Sigmoid colon (tissue), 7 donors: ENCODE measurements at places on chromosomes 2 and 18. TPM values are rescaled to one million over a fixed set of nuclear protein-coding genes. Genes with fewer than 3 reads are reported as not detected.

The PRKRA gene
- 86.1 TPM for total RNA-seq

- DNase-seq, result peak; percentile 89
Measured at GRCh38 chr2:156333951-156334495, 1.5 kb upstream of the NR4A2 start.

DNA sequence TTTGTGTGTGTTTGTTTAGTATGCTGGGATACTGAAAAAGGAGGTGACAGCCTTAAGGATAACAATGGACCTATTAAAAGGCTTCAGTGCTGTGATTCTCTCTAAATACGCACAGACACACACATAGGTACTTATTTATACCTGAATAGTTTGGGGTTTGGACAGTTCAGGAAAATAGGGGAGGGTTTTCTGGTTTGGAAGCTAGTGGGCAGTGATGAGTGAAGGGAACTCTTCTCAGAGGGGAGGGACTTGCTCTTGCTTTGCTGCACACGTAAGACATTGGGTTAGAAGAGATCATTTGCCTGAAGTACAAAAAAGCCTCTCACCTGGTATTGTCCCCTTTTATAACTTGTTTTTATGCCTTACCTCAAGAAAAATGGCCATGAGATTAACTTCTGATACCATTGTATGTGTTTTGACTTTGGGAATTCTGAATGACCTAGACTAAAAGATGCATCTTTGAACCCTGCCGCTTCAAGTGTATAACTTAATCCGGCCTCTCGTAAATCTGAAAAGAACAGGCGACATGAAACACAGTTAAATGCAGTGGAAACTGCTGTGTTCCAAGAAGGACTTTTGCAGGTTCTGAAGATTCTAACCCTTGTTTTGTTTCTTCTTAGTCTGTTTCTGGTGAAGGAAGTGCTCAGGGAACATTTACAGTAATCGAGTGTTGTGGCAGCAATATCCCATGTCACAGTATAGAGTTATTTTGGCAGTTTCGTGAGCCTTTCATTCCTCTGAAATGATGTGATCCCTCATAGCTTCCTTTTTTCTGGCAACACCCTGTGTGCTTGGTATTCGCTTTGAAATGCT lies 2.5 kb downstream of the CRIM1 start:
- DNase-seq, result no peak

The NAT8 gene
- total RNA-seq, result not detected

- DNase-seq, result no peak
Measured at GRCh38 chr2:155418753-155419152, 720.3 kb downstream of the KCNJ3 start.
